ENCODE measurements at places on chromosomes 16 and 17.

DNA sequence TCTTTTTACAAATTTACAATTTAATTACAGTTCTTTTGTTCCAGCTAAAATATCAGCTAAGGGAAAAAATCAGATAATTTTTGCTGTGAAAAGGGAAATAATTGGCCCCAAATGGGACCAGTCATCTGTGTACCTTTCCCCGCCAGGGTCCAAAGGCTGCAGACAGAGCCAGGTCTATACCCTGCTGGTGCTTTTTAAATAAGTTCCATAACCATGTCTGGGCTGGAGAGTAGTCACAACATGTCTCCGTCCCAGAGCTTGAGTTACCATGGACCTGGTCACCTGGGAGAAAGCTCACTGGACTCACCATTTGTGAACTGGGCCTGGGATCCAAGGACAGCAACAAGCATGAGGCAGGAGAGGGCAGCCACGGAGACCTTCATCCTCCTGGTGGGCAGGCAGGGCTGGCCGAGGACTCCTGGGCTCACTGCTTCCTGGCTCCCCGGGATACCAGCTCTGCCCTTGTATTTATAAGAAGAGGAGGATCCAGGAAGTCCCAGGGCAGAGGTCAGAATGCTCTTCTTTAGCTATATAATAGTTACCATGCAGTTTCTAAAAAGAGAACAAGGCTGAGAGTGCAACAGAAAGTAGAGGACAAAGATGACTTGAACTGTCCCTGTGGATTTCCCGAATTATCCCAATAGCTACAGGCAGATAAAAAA is at the start of gene CCL15:
CCL15 (minus strand) TSS at position 444 of the 662 bp plus-strand sequence; CDS start at position 383, 61 bp downstream.
- no peak for DNase-seq

GRCh38 chr17:69084911-69085310 is 24.2 kb upstream of the ABCA9 start:
- DNase-seq: no peak

- DNase-seq: no peak
Measured at GRCh38 chr17:62791767-62792446, 16.2 kb downstream of the MARCHF10 start.

DNA sequence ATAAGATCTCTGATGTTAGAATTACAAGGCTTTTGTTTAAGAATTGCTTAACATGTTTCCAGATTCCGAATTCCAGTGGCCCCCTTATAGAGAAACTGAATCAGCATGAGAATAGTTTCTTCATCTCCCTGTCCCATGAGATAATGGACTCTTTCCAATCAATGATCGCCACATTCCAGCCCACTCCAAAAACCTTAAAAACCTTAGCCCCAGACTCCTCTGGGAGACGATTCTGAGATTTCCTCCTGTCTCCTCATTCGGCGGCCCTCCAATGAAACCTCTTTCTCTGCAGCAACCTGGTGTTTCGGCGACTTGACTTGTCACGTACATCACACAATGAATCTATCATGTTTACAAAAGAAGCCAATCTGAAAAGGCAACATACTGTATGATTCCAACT is 197.1 kb upstream of the PSMD7 start:
- DNase-seq: no peak

DNA sequence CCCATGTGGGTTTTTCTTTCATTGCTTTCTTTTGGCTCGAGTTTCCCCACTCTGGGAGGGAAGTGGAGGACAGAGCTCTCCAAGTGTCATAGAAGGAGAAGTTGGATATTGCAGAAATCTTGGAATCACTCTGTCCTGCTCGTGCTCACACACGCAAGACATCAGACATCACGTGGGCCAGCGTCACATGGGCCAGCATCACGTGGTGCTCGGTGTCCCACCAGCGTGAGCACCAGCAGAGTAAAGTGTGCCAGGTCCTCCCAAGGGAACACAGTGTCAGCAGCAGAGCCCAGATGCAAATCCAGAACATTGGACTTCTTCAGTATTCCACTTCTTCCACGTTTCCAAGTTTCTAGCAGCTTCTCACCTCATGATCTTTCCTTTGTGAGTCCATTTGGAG is 327.0 kb downstream of the FOXL1 start:
- DNase-seq: no peak

- no peak for DNase-seq
Measured at GRCh38 chr17:1724869-1725641, 551 bp downstream of the WDR81 start.

DNA sequence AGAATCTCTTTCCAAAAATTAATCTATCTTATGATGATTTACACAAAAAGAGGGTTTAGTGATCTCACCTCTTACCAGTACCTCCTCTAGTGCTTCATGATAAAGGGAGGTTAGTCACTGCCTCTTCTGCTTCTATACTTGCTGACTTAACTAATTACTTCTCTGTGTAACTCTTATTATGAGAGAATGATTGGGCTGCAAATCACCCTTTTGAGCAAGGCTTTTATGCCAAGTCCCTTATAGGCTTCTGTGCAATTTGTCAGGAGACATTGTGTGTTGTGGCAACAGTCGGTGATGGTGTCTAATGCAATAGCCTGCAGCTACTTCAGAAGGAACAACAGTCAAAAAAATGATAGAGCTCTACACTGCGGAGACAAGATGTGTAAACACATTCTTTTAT is 1568.1 kb upstream of the GOT2 start:
- no peak for DNase-seq

- DNase-seq: no peak
Measured at GRCh38 chr16:72819345-72819744, 228.6 kb downstream of the ZFHX3 start.

Data from NCI-H1694 treated with DMSO at 0.1 percent for 48 hours (cell line).